ENCODE measurements at places on chromosomes 1 and 21.

DNA sequence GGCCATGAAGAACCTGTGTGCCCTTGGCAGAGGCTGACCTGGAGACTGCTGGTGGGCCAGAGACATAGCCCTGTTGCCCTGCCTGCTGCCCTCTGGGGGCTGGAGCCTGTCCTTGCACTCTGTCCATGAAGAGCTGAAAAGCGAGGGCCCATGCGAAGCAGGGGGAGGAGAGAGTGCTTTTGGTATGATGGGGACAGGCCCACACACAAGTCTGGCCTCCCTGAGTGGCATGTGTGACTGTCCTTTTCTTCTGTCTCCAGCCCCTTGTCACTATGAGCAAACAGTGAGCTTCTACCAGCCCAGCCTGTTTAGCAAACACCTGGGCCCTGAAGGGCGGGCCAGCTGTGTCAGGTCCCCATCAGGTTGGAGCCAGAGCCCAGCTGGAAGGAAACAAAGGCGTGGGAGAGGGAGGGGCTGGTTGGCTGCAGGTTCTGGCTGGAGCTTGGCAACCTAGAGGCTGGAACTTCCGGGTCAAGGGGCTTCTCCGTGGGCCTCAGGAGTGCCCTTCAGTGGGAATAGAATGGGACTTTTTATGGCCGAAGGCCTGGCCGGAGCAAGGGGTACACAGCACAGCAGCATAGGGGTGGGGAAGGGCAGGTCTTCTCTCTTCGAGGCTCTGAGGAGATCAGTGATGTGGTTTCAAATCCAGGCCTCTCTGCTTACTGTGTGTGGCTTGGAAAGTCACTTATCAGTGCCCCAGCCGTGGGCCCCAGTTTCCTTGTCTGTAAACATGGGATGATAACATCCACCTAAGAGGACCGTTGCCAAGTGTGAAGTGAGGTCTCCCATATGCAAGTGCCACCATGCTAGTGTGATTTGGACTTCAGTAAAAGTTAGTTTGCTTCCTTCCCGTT is 14.3 kb downstream of the QSOX1 start:
- peak; percentile 26 for DNase-seq

- DNase-seq = no peak
These were observed 9.8 kb downstream of the SLC9A1 start for GRCh38 chr1:27144920-27145661.

DNA sequence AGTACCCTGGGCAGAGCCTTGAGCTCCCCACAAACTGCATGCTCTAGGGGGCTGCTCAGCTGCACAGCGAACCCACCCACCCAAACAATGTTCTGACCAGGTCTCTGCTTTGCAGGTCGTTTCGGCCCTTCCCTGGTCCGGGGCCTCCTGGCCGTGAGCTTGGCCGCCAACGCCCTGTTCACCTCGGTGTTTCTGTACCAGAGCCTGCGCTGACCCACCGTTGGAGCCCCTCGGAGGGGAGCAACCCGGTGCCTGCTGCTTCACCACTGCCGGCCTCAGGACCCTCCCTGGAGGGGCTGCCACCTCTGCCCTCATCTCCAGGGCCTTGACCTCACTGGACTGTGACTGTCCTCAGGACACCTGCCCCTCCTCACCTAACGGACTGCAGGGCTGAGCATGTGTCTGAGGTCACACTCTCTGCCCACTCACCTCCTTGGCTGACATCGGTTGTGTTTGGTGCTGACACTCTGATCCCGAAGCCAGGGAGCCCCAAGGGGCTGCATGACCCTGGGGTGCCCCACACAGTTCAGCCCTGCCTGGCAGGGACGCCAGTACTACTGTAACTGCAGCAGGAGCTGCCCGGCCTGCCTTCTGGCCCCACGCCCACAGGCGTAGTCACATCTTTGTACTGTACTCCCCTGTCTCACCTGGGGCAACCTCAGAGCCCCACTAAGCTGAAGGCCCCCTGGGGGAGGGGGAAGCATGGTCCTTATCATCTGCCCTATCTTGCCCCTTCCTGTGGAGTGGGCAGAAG is 24.3 kb downstream of the TMEM201 start:
- no peak for DNase-seq

GRCh38 chr1:198363625-198364151 is 176.8 kb downstream of the ATP6V1G3 start:
- DNase-seq = no peak

GRCh38 chr1:12851779-12852178 is 3.3 kb upstream of the HNRNPCL1 start:
- DNase-seq = no peak

DNA sequence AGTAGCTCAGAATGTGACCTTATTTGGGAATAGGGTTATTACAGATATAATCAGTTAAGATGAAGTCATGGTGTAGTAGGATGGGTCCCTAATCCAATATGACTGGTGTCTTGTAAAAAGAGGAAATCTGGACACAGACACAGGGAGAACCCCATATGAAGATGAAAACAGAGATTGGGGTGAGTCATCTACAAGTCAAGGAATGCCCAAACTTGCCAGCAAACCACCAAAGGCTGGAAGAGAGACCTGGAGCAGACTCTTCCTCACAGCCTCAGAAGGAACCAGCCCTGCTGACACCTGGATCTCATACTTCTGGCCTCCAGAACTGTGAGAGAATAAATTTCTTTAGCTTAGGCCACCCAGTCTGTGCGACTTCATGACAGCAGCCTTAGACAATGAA is 29.9 kb downstream of the KRTAP19-8 start:
- DNase-seq = no peak

GRCh38 chr21:42010507-42011495 is 641 bp upstream of the ZBTB21 start:
- peak; percentile 24 for DNase-seq

DNA sequence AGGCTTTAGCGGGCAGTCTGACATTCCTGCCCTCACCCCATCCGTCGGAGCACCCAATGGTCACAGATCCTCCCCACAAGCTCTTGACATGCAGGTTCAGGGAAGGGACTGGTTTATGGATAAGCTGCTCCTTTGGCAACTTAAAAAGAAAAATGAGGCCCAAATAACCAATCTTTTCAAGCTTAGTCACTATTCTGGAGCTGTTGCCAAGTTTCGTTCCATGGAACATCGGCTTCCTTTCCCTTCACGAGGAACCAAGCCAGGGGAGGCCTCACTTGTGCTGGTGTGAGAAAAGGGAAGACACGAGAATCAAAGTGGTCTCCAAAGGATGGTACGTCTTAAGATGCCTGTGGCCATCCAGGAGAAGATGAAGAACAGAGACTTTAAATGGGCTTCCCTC is 46.1 kb upstream of the LPAR3 start:
- DNase-seq = no peak

GRCh38 chr1:197773856-197774255 is 1.4 kb downstream of the DENND1B start:
- no peak for DNase-seq

GRCh38 chr1:8055973-8056372 is 29.9 kb upstream of the ERRFI1 start:
- DNase-seq = no peak

- DNase-seq = no peak
These were observed 362 bp upstream of the DYNLT4 start for GRCh38 chr1:44807364-44808062.

DNA sequence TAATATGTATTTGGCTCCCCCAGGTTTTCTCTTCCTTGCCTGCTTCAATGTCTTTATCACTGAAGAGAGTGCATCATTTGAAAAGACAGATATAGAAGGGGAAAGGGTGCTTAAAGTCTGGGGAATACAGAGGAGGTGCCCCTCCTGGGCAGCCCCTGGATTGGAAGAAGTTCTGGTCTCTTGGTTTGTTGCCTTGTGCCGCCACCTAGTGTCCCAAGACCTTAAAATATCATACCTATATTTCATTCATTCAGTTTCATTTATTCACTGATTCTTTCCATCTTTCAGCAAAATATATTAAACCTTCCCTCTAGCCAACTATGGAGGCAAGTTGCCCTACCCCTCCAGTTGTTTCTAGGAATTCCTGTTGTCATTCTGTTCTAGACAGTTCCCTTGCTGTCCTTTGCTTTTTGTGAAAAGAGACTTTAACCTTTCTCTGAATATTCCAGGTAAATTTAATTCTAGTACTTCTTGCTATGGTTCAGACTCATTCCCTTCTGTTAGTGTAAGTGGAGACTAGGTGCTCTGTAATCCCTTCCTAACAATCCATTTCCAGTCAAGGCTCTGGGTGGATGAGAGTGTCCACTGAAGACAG is 56.1 kb downstream of the MEF2D start:
- peak; percentile 85 for DNase-seq

GRCh38 chr1:175394739-175395138 is 202.2 kb upstream of the KIAA0040 start:
- peak; percentile 61 for DNase-seq

GRCh38 chr1:163195728-163196448 is 6.8 kb downstream of the RGS5 start:
- no peak for DNase-seq

DNA sequence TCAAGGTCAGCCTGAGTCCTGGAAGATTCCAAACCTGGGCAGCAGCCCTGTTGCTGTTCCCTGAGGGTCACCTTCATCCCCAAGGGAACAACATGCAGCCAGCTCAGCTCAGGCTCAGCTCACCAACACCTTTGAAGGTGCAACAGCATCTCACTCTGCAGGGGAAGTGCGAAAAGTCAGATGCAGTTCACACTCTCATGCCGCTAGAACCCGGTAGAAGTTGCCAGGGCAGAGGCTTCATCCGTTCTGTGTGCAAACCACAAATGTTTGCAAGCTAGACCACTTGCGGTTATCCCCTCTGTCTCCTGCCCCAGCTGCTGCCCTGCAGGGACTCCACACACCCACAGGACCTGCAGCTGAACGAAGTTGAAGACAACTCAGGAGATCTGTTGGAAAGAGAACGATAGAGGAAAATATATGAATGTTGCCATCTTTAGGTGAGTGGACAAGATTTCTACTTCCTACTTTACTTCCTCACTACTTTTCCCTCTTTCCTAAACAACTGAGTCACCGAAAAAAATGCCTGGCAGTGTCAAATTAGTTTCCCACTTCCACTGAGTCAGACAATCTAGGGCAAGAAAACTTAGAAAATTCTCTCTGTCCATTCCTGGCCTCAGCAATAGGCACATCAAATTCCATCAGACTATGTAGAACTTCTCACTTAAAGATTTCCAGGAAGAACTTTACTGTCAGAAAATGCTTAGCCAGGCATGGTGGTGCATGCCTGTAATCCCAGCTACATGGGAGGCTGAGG is 1.8 kb upstream of the FCRL6 start:
- DNase-seq = no peak

DNA sequence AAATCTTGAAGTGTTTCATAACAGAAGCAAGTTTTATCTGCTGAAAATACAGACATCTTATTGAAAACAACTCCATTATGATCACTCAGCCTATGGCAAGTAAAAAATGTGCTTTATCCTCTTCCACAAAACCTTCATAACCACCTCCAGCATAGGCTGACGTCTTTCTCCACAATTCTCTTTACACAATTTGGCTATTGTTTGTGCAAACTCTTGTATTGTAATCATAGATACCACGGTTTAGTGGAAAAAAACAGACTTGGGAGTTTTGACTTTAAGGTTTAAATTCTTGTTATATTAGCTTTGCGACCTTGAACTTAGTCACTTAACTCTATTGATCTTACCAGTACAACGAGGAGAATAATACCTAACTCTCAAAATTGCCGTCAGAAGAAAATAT is 126.1 kb downstream of the PLD5 start:
- DNase-seq = no peak

DNA sequence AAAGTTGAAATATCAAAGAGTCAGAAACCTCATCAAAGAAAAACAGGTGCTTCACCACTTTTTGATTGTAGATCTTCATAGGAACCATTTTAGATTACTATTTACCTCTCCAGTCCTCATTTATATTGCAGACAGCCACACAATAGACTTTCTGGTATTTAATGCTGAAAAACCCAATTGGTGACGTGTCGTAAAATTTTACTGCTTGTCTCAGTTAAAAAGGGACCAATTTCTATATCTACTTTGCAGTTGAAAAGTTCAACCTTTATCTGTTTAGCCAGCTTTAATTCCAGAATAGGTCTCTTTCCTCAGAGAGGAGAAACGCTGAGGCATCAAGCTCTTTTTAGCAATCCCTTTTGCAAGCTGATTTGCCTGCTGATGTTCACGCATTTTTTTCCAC is 1722.4 kb downstream of the PLA2G4A start:
- DNase-seq = no peak

GRCh38 chr1:168234846-168235547 is 9.2 kb downstream of the SFT2D2 start:
- peak; percentile 52 for DNase-seq

DNA sequence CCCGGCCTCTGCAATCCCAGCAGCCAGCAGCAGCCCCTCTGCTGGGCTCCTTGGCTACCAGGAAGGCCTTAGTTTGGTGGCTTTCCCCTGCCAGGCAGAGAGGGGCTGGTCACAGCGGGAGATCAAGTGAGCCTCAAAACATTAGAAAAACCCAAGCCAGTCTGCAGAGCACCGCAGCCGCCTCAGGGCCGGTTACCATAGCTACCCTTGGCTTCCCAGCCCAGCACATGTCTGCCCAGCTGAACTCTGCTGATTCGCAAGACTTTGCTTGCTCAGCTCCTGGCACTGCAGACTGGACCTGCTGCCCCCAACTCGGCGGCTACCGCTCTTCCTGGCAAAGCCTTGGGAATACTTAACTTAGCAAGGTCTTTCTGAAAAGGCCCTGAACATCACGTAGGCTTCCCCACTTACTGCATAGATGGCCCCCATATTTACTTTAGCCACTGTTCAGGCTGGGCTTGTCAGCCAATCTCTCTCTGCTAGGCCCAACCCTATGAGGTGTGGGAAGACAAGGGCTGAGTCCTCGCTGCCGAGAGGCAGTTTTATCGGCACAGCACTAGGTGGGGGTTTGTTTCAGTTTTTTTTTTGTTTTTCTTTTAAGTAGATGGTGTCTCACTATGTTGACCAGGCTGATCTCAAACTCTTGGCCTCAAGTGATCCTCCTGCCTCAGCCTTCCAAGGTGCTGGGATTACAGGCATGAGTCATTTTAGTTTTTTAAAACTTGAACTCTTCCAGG is 28.6 kb upstream of the PLEKHG5 start:
- DNase-seq = no peak

- DNase-seq = no peak
These were observed 4.6 kb downstream of the CRYBG2 start for GRCh38 chr1:26349188-26349876.

- no peak for DNase-seq
These were observed 17.0 kb upstream of the RUNX3 start for GRCh38 chr1:24946861-24947658.

DNA sequence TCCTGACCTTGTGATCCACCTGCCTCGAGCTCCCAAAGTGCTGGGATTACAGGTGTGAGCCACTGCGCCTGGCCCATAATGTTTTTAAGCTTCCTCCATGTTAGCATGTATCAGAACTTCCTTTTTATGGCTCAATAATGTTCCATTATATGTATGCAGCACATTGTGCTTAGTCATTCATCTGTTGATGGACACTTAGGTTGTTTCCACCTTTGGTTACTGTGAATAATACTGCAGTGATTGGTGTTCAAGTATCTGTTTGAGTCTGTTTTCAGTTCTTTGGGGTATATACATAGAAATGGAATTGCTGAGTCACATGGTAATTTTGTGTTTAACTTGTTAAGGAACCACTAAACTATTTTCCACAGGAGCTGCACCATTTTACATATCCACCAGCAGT is 17.7 kb downstream of the CMPK1 start:
- DNase-seq = no peak

Data from NCI-H1694 treated with DMSO at 0.1 percent for 48 hours (cell line).